Neural progenitor cell (in vitro differentiated cells): ENCODE measurements at places on chromosomes 11 and 22. TPM values are rescaled to one million over a fixed set of nuclear protein-coding genes. Genes with fewer than 3 reads are reported as not detected.

GRCh38 chr11:76025068-76025467 lies 181.2 kb downstream of the WNT11 start:
- DNase-seq = no peak

DNA sequence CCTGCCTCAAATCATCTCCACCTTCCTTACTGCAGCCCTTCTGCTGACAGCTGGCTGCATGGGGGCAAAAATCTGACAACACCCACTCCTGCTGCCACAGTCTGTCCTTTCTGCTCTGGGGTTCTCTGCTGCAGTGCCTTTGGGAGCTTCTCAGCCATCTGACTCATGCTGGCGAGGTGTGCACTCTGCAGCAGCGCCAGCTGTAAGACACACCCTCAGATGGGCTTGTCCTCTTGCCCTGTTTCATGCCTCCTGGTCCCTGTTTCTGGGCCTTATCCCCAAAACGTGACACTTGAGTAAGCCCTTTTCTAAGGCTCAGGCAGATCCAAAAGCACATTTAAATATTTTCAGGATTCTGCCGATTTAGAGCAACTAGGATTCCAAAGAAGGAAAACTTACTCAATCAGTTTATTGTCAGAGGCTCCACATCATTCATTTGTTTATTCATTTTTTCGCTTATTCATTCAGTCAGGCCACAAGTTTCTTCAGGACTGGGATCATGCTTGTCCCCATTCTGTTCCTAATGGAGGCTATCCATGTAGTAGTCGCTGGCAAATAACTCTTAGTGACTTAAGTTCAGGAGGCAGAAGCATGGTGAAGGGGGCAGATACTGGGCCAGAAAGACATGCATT lies 60.2 kb downstream of the SMIM38 start:
- DNase-seq = no peak

GRCh38 chr11:5486421-5486820 lies 2.1 kb upstream of the OR52D1 start:
- no peak for DNase-seq

Gene MICAL3
- total RNA-seq = 32.7 and 33.6 TPM in 2 replicates

DNA sequence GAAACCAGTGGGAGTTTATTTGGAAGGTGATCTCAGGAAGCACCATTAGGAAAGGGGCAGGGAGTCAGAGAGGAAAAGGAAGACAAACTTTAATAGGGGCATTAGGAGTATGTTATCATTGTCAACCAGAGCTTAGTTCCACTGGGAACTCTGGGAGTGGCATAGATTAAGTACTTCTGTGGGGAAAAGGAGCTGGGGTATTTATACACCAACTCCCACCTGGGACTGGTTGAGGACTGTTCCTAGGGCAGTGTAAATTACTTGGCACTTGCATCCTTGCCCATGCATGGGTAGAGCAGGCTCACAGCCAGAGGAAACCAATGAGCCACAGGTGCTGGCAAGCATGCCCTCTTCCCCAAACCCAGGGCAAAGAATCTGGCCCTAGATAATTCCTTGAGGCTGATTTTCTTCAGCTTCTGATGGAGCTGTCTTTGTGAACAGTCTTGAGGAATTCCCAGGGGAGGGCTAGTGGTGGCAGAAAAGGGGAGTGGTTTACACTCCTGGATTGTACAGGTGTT lies 541.2 kb downstream of the MIAT start:
- DNase-seq = no peak

- no peak for DNase-seq
Observed at GRCh38 chr11:124769806-124770774, 8.0 kb upstream of the ESAM start.

GRCh38 chr22:20109411-20110358 lies 6.2 kb upstream of the RANBP1 start:
- DNase-seq = no peak

Gene MYO18B
- total RNA-seq = 0.09 TPM in 1 of 2 replicates, not detected in the other

DNA sequence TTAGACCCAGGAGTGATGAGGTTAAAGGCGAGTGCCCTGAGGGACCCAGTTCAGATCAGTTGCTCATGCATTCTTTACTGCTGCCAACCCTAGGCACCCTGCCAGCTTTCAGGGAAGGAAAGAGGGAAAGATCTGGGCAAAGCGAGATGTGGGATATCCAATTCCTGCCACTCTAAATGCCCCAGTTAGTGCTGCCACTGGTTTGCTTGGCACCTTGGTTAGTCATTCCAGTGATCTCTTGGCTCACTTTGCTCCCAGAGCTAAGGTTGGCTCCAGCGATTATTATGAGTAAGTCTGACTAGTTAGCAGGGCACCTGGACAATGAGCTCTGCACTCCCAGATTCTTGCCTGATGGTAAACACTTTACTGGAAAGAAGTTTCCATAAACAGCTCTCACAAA lies 85.0 kb downstream of the INSC start:
- no peak for DNase-seq

GRCh38 chr11:26287067-26287518 lies 44.8 kb upstream of the ANO3 start:
- DNase-seq = no peak

Gene OTUB1
- total RNA-seq = 51.3 and 84.8 TPM in 2 replicates

GRCh38 chr11:4040461-4040860 lies 54.1 kb upstream of the RRM1 start:
- no peak for DNase-seq

Gene OR52H1
- total RNA-seq = not detected in 2 replicates

Gene RNF169
- 22.3 and 30.2 TPM in 2 replicates for total RNA-seq

Gene TSPAN32
- 0.19 TPM in 1 of 2 replicates, not detected in the other for total RNA-seq

Gene DDX25
- total RNA-seq = 8.9 and 12.4 TPM in 2 replicates

- no peak for DNase-seq
Observed at GRCh38 chr11:36700246-36700645, 102.2 kb upstream of the RAG2 start.

Gene USP2
- 2.1 and 2.6 TPM in 2 replicates for total RNA-seq

Gene PHLDA2
- total RNA-seq = not detected in 2 replicates

DNA sequence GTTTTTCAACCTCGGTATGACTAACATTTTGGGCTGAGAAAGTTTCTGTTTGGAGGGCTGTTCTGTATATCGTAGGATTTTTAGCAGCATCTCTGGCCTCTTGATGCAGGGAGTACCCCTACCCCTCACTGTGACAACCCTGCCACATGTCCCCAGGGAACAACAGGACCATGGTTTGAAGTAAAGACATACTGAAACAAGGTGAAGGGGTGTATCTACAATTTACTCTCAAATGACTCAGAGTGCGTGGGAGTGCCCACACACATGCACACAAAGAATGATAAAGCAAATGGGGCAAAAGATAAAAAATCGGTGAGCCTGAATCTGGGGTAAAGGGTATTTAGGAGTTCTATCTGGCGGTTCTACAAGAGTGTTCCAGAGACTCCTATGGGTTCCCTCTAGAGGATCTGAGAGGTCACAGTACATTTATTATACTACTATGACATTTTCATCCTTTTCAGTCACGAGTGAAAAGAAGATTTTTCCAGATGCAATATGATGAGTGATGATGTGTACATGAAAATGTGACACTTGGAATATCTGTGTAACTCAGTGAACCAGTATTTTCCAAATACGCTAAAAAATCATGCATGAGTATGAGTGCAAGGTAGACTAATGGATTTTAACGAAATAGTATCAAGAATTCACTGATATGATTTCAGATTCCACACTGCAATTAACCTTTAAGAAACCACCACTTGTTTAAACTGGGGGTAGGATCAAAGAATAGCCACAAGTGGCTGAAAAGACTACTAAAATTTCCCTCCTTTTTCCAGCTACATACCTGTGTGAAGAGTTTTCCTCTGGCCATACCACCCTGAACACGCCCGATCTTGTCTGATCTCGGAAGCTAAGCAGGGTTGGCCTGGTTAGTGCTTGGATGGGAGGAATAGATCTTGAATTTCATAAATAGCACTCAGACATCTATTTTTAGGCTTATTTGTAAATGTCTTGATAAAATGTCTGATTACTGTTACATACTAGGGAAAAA lies 56.3 kb upstream of the YPEL1 start:
- no peak for DNase-seq

Gene TST
- total RNA-seq = 21.5 and 53.4 TPM in 2 replicates

- DNase-seq = no peak
Observed at GRCh38 chr22:33940741-33941140, 20.5 kb upstream of the LARGE1 start.
